SHP77 (cell line): ENCODE measurements at places on chromosomes 12 and 14.

GRCh38 chr14:89443042-89443629 lies 26.1 kb upstream of the FOXN3 start:
- DNase-seq: no peak

- no peak for DNase-seq
These were observed 106.2 kb downstream of the CRACR2A start for GRCh38 chr12:3646561-3647241.

GRCh38 chr14:55418411-55418810 lies 6.8 kb upstream of the ATG14 start:
- no peak for DNase-seq

DNA sequence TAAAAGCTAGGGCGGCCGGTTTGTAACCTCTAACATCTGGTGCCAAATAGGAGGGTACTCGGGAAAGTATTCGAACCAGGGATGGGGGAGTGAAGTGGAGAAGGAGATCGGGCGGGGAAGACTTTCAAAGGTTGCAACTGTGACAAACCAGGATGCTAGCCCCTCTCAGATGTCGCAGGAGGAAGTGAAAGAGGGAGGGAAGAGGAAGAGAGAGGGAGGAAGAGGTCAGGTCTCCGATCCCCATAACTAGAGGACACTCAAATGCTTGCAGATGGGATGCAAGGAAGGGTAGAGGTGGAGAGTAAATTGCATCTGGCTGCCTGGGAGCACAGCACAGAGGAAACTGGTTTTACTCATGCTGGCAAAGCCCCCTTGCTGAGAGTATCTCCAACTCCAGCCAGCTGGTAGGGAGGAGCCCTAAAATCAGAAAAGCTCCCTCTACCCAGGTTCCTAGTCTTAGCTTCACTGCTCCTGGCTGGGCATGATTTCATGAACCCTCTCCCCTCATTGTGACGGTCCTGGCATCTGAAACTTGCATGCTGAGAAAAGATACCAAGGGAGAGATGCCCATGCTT lies 696.7 kb upstream of the TBX3 start:
- DNase-seq: no peak

- DNase-seq: no peak
These were observed 141.1 kb downstream of the CAND1 start for GRCh38 chr12:67410246-67410645.

GRCh38 chr12:39426636-39427240 lies 16.2 kb downstream of the KIF21A start:
- no peak for DNase-seq

DNA sequence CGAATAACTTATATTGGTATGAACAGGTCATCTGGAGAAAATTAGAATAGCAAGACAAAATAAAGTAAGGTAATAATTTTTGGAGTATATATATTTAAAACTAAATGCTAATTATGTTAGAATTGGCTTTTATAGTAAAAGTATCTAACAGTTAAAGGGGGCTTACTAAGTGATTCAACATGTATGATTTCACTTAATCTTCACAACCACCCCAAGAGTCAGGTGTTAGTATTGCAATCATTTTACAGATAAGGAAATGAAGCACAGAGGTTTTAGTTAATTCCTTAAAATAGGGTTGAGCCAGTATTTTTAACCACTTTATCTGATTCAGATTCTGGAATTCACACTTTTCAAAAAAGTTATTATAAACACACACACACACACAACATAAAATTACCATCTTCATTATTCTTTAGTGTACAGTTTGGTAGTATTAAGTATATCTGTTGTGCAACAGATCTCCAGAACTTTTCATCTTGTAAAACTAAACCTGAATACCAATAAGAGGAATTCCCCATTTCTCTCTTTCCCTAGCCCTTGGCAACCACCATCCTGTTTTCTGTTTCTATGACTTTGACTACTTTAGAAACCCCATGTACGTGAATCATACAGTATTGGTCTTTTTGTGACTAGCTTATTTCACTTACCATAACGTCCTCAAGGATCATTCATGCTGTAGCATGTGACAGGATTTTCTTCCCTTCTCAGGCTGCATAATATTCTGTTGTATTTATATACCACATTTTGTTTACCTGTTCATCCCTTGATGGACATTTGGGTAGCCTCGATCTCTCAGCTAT lies 12.5 kb downstream of the A2M start:
- DNase-seq: no peak

GRCh38 chr14:73809391-73809790 lies 42.2 kb upstream of the PTGR2 start:
- no peak for DNase-seq

DNA sequence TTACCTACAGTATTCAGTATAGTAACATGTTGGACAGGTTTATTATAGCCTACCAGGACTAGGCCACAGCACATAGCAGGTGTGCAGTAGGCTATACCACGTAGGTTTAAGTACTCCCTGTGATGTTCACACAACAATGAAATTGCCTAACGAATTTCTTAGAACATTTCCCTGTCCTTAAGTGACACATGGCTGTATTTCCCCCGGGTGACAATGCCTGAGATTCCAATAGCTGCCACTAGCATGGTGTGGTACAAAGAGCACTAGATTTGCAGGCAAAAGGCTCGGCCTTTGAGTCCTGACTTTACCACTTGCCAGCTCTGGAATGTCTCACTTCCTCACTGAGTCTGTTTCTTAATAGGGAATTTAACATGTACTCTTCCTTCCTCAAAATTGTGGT lies 19.7 kb downstream of the PTPN21 start:
- DNase-seq: no peak

GRCh38 chr12:48164451-48164850 lies 7.1 kb upstream of the ASB8 start:
- DNase-seq: no peak
